Hematopoietic multipotent progenitor cell treated with erythropoietin and hydrocortisone succinate and interleukin-3 and kit ligand, for 15 days (in vitro differentiated cells): ENCODE measurements at places on chromosomes 2 and 18.

DNA sequence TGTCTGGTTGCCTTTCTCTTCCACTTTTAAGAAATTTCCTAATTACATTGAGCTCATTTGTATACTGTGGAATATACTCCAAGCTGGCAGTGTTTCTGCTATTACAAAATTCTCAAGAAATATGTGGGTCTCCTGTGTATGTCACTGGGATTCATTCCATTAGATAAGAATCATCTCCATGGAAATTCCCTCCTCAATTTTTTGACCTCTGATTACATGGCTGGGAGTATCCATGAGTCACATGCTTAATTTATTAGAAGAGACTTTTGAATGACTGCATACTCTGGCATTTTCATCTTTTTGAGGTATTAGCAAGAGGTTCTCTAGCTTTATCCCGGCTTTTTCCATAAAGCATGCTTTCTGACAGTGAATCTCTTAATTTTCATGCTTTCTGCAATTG is 665.5 kb upstream of the CNTNAP5 start:
- no peak for DNase-seq

DNA sequence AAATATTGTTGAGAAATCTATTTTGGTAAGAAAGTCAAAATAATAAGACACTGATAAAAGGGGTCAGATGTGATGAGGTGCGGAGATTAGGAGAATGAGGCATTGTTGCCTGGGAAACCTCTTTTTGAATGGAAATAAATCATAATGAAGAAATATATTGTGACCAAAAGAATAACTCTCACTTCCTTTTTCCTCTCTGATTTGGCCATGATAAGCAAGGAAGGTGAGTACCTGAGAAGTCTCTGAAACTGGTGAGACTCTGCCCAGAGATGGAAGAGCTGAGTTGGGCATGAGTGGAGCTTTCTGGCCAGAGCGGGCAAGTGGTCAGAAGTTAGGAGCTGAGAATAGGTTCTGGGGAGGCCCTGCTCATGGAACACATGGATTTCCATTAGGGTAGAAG is 11.8 kb downstream of the LAMA3 start:
- no peak for DNase-seq

- no peak for DNase-seq
Measured at GRCh38 chr2:95317665-95318425, 20.7 kb downstream of the KCNIP3 start.

DNA sequence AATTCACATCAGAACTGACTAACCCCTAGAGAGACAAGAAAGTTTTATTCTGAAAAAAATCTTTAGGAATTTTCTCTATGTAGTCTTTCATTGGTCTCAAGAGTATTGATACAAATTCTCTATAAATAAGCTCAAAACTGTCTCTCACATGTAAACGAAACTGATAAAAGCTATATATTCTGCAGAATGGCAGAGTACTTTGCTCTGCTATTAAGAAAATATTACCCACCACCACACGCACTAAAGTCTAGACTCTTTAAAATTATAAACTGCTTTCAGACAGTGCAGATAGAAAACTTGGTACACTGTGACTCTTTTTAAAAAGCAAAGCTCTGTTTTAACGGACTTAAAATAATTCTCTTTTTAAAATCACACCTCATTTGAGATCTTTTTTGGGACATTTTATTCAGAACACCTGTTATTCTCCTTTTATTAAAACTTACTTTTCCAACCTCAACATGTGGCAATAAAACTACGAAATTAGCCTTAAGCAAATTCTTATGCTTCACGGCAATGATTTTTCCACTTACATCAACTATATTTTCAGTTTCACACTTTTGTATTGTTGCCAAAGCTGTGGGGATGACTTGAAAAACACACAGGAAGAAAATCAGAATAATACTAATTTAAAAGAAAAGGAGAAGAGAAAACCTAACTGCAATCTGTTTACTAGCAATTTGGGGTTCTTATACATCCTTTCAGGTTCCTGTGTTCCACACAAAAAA is 58.0 kb downstream of the CCDC88A start:
- no peak for DNase-seq

DNA sequence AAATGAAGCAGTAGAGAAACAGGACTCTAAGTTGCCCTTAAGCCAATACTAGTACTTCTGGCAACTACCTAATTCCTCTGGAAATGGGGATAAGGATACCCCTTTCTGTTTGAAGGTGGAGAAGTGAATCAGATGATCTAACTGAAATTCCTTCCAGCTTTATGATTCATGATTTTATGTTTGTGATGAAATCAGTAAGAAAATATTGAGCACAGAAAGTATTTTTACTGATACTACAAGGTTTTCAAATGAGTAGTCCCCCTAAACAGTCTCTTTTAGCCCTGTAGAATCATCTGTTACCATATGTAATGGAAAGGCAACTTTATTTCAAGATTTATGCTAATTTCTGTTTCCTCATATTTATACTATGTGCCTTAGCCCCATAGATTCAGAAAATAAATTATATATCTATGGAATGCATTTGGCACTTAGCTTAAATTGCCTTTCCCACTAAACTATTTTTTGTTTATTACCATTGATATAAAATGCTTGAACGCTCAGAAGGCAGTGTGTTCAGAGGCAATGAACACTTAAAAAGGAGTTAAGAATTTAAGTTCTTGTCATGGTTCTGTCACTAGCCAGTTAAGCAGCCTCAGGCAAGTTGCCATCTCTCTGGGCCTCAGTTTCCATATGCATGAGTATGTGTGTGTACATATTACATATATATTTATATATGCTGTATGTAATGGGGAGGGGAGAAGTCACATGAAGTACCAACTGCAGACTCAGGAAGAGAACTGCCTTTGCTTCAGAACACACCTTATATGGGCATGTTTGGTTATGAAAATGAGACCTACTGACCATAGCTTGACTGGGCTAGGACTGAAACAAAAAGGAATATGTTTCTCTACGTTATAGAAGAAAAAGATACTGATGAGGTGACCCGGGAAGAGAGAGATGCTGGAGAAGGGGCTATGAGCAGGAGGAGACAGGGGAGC is 97.7 kb downstream of the CDC42EP3 start:
- no peak for DNase-seq

DNA sequence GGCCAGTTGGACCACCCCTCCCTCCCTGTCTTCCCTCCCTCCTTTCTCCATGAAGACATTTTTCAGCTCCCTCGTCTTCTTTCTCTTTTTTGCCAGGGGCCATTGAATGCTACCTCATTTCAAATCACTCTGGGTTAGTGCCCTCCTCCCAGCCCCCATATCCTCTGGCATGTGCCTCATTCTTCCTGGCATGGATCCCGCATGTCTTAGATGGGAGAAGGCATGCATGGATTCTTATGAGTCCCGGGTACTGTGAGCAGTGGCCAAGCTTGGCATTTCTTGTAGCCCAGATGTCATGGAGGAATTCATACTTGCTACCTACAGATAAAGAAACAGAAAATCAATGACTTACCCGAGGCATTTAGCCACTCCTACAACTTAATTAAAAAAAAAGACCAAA is 9.0 kb upstream of the HAAO start:
- no peak for DNase-seq

DNA sequence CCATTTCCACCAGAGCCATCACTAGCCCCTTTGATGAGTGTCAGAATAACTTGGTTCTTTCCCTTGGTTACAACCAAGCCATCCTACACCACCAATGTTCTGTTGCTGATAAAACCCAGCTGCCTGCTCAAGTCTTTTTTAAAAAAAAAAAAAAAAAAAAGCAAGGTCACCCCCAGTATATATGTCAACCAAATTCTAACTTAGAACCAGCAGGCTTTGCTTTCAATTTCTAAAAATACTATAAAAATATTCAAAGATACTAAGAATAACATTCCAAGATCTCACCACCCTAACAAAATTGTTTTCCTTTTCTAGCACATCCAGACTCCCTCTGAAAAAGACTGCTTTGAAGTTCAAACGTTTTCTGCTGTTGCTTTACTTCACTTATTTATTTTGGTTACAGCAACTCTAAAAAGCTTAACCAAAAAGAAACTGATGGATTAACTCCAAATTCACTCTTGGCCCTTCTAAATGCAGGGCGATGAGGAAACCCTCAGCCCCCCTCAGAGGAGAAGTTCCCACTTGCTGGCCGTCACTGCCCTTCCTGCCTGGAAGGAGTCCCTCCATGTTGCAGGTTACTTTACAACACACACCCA is 10.9 kb downstream of the UXS1 start:
- peak; percentile 25 for DNase-seq

- no peak for DNase-seq
Measured at GRCh38 chr2:235854276-235854675, 313.9 kb downstream of the GBX2 start.

- DNase-seq, result no peak
Measured at GRCh38 chr2:101251844-101252407, 760 bp upstream of the CNOT11 start.

- no peak for DNase-seq
Measured at GRCh38 chr2:215316336-215316735, 4.5 kb downstream of the ATIC start.

DNA sequence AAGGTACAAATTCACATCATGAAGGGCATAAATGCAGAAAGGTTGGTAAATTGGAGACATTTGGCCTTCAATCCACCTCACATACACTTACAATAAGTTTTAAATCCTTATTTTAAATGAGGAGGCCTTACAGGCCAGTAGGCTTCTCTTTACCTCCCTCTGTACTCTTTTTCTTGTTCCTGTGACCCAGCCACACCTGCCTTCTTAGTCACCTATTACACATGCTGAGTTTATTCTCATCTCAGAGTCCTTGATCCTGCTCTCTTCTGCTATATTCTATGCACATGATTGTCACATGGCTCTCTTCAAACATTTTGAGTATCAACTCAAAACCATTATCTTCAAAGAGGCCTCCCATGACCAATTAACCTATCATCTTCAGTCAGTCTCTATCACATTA is 491.5 kb downstream of the SATB2 start:
- DNase-seq, result no peak

DNA sequence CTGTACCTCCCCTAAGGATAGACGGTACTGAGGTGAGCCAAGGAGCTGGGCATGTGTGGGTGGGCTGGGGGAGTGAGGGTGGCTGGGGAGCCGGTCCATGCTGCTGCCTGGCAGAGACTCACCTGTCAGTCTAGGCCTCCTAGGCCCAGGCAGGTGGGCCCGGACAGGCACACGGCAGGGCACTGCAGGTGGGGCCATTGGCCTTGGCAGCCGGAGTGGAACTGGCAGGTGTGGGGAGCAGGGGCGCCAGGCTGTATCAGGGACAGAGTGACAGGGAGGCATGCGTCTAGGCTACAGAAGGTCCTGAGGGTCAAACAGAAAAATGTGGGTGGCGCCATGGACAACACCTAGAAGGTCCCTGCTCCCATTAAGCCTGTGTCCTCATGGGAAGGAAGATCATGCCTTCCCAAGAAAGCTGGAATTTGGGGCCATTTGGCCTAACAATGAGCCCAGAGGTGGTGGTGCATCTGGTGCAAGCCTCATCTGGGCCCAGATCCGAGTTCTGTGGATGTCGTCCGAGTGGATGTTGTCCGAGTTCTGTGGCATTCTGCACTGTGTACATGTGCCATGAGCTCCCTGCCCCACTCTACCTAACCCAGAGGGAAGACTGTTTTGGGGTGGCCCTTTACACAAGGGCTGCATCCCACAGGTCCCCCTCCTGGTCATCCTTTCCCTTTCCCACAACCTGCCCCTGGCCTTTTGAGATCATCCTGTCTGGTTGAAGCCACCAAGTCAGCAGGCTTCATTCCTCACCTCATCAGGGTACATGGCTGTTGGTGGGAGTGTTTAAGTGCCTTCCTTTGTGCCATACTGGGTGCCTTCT is 249.7 kb downstream of the GLI2 start:
- DNase-seq, result no peak

DNA sequence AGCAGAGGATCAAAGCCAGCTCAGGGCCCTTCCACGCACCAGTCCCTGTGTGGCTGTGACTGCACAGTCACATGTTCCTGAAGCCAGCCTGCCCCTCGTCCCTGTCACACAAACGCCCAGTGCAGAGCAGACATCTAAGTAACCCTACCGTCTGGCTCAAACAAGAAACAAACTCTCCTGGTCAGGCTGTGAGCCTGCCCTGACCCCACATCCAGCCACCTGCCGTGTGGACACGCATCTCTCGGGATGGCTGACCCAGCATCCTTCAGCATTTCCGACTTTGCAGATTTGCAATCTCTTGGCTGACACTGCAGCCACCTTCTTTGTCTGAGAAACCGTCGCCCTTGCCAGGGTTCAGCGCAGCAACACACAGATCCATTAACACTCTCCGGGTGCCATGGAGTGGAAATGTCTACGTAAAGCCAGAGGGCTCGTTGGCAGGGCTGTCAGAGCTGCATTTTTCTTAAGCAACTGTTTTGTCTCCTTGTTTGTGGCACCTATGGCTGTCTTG is 82.3 kb upstream of the ASAP2 start:
- no peak for DNase-seq

DNA sequence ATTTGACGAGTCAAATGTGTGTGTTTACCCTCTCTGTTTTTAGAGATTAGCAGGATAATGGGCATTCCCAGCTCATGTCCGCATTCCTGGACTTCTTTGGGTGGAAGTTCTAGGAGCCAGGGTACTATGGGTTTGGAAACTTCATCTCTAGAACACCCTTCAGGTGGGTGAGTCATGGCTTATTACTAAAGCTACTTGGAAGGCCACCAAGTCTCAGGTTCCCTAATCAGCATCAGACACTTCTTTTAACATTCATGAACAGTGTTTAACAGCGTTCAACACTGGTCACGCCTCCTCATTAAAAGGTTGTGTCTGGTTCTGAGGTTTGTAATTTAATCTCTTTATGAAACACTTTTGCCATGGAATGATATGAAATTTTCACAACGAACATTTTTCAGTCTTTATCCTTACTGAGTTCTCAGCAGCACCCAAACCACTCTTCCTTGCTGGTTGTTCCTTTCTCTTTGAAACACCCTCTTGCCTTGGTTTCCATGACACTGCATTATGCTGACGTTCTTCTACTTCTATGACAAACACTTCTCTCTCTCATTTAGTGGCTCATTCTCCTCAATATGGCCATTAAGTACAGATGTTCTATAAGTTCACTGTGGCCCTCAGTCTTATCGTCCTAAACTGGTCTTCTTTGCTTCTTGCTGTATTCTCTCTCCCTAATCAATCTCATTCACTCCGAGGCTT is 49.3 kb downstream of the MMADHC start:
- no peak for DNase-seq

- DNase-seq, result no peak
Measured at GRCh38 chr18:73511771-73512503, 635.7 kb downstream of the FBXO15 start.

DNA sequence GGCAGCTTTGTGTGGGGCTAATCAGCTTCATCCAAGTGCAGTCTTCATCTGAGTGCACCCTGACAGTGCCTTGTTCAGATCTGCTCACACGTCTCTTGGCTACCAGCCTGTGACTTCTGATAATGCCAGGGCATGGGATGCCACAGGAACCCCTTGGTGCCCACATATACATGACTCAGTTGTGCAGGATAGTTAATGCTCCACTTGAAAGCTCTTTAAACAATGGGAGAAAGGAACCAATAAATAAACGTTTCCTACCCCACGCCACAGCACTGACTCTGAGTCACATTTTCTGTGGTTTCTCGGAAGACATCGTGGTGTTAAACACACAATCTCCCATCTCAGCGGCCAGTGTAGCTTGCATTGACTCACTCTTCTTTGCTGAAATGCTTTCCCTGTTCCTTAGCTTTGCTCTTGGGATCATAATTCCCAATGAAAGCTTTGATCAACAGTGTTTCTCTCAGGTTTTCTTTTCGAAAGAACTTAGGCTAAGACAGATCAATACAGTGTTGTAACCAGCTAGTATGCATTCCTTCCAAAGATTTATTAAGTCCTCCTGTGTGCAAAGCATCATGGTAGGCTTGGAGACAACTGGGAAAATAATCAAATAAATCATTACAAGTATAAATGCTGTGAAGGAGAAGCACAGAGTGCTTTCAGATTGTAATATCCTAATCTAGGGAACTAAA is 142.0 kb downstream of the COPS8 start:
- DNase-seq, result no peak

GRCh38 chr2:203574824-203575223 is 39.7 kb upstream of the RAPH1 start:
- no peak for DNase-seq
